Body of pancreas (tissue), 4 donors: ENCODE measurements at places on chromosomes 3 and 15. TPM values are rescaled to one million over a fixed set of nuclear protein-coding genes. Genes with fewer than 3 reads are reported as not detected.

- no peaks in the 10 kb centered on the region for H3K27me3 ChIP-seq
- H3K4me1 ChIP-seq = no peaks in the 10 kb centered on the region
- no peaks in the 10 kb centered on the region for H3K36me3 ChIP-seq
- no peak overlapping the region for H3K27ac ChIP-seq
- no peak for DNase-seq
- no peak overlapping the region for H3K4me3 ChIP-seq
Measured at GRCh38 chr3:59836531-59836930, 786.7 kb upstream of the CFAP20DC start.

DNA sequence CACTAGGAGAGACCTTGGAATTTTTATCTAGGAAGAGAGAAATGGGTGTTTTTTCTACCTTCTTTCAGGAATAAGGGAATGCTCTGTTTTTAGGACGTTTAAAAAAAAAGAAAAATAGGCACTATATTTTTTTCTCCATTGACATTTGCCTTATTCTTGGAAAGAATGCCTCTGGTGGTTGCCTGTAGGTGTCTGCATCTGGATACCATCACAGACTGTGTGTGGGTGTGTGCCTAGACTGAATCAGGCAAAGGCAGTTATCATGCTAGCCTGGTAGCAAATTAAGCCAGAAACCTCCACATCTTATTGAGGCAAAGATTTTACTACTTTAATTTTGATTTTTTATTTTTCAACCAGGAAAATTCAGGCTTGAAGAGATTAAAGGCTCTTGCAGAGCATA is 513.6 kb upstream of the KCNMB2 start:
- no peak overlapping the region for H3K4me3 ChIP-seq
- DNase-seq = no peak
- no peak overlapping the region for H3K27ac ChIP-seq
- no peaks in the 10 kb centered on the region for H3K36me3 ChIP-seq

DNA sequence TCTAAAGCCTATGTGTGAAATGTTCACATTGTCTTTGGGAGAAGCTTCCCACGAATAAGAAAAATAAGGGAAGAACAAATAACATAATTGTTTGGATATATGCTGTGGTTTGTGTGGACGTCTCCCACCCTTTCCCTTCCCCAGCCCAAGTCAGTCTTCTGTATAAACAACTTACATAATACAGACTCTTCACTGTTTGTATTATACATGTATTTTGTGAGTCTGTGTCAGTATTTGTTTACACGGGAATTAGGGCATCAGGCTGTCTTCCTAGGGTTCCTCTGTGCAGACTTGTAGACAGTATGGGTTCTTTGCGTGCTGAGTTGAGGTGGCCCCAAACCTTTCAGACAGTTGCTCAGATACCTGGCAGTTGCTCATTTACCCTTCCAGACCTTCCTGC is 103.4 kb downstream of the IGF1R start:
- no peaks in the 10 kb centered on the region for H3K36me3 ChIP-seq
- H3K4me1 ChIP-seq = peaks cover 13% of the 10 kb centered on the region
- H3K27ac ChIP-seq = no peak overlapping the region
- no peaks in the 10 kb centered on the region for H3K27me3 ChIP-seq
- DNase-seq = no peak
- H3K4me3 ChIP-seq = no peak overlapping the region

GRCh38 chr3:42906070-42906847 is at the start of gene ZNF662:
TSS of gene ZNF662 (plus strand) at chr3:42906142. CDS start at chr3:42908115, 1,973 bp downstream.
- H3K27ac ChIP-seq = peak within 1 kb of the TSS; percentile 42
- DNase-seq = peak; percentile 55
- peaks cover 16% of the 10 kb centered on the region for H3K4me1 ChIP-seq
- H3K36me3 ChIP-seq = no peaks in the 10 kb centered on the region
- H3K4me3 ChIP-seq = peak within 1 kb of the TSS; percentile 67

DNA sequence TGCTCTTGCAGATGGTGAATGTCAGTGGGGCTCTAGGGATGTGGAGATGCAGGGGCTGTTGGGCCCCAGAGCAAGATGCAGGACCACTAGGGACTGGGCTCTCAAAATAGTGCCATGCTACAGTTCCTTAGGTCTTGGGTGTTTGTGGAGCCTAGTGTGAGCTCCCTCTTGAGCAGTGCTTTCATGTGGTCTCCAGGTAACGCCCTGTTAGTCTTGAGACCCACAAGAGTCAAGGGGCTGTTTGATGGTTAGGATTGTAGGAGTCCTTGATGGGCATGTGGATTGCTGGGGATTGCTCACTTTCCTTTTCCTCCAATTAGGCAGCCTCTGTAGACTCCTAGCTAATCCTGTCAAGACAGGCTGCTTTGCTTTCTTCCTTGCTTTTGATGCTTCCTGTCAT is 56.0 kb downstream of the CCDC66 start:
- H3K27me3 ChIP-seq = no peaks in the 10 kb centered on the region
- no peak overlapping the region for H3K27ac ChIP-seq
- H3K36me3 ChIP-seq = no peaks in the 10 kb centered on the region

DNA sequence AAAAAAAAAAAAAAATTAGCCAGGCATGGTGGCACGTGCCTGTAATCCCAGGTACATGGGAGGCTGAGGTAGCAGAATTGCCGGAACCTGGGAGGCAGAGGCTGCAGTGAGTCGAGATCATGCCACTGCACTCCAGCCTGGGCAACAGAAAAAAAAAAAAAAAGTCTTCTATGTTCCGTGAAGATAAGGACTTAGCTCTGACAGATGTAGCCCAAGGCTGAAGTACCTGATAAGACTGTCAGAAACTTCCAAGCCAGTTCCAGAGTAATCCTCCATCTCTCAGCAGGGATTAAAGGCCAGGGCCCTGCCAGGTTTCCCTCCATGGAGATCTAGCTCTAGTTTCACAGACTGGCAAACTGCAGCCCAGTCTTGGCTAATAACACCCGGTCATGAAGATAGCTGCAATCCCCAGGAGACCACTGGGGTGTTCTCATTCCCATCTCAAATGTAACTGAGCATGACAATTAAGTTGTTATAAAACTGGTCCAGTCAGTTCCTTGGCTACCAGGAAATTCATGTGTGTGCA is 8.5 kb downstream of the CDCP1 start:
- H3K27me3 ChIP-seq = no peaks in the 10 kb centered on the region
- DNase-seq = peak; percentile 36
- no peak overlapping the region for H3K4me3 ChIP-seq
- H3K4me1 ChIP-seq = peaks cover 40% of the 10 kb centered on the region

DNA sequence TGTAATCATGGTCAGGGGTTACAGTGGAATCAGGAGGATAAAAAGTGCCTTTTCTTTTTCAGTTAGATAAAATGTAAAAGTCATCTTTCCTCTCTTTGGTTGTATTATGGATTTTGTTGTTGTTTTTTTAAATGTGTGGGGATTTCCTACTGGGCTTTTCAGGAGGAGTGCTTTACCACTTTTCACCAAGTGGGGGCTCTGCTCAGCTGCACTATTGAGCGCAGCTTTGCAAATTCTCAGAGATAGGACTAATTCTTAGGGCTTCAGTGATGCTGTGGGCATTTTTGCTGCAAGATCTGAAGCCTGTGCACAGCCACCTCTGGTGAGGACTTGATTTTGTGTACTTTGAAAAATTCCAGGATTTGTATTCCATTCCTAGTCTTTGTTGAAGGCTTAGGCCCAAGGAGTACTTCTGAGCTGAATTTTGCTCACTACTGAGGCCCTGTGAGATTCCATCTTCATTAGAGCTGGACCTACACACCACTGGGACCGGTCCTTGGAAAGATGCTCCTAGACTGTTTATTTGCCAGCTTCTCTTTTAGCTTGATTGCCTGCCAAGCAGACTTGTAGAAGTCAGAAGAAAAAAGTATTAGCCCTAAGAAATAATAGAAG is 7.5 kb downstream of the GNB5 start:
- DNase-seq = peak; percentile 50
- H3K27ac ChIP-seq = peak overlapping the region; percentile 92
- peaks cover 53% of the 10 kb centered on the region for H3K4me1 ChIP-seq
- H3K36me3 ChIP-seq = no peaks in the 10 kb centered on the region

GRCh38 chr3:123084738-123085237 is 18.0 kb downstream of the PDIA5 start:
- H3K36me3 ChIP-seq = no peaks in the 10 kb centered on the region
- no peaks in the 10 kb centered on the region for H3K27me3 ChIP-seq
- peak overlapping the region; percentile 45 for H3K27ac ChIP-seq
- H3K4me3 ChIP-seq = no peak overlapping the region
- DNase-seq = no peak
- H3K4me1 ChIP-seq = peaks cover 76% of the 10 kb centered on the region

- H3K4me3 ChIP-seq = no peak overlapping the region
- no peaks in the 10 kb centered on the region for H3K36me3 ChIP-seq
- peaks cover 7% of the 10 kb centered on the region for H3K4me1 ChIP-seq
- H3K27ac ChIP-seq = no peak overlapping the region
Measured at GRCh38 chr3:10596746-10597448, 91.5 kb upstream of the ATP2B2 start.

DNA sequence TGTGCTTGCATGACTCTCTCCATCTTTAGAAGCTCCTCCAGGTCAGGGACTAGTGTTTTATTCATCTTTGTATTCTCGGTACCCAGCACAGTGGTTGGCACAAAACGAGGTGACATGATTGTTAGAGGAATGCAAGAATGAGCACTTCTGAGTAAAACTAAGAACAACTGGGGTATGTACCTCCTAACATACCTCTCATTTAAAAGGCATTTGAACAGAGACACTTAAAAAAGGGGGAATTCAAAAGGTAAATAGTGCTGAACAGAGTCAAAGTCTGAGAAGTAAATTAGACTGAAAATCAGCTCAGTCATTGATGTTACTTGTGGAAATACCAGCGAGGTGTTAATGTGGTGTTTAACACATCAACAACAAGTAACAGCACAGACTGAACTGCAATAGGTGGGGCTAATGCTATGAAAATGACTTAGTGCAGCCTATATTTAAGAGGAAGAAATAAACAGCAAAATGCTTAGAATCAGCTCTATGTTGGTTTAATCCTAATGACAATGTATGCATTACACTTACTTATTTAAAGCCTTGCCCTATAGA is 102.4 kb downstream of the TMCO5A start:
- H3K27ac ChIP-seq = no peak overlapping the region
- H3K36me3 ChIP-seq = no peaks in the 10 kb centered on the region
- no peaks in the 10 kb centered on the region for H3K27me3 ChIP-seq
- no peak overlapping the region for H3K4me3 ChIP-seq

DNA sequence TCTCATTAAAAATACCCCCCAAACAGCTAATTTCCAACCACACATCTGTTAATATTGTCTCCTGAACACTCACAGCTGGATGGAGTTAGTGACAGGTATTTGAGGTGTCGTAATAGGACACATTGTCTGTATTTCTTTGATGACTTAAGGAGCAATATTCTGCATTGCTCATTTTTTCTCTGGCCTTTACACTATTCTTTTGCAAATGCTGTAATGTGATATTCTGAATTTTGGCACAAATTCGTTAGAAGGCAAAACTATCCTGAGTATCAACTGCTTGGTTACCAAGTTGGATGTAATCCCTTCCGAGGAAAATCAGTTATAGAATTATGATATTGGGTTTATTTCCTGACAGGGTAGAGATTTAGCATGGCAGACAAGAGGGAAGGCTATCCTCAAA is 1030.2 kb downstream of the MCTP2 start:
- peaks cover 7% of the 10 kb centered on the region for H3K4me1 ChIP-seq
- no peaks in the 10 kb centered on the region for H3K36me3 ChIP-seq
- H3K27ac ChIP-seq = no peak overlapping the region
- H3K27me3 ChIP-seq = no peaks in the 10 kb centered on the region

GRCh38 chr3:4824926-4825325 is 154.3 kb upstream of the BHLHE40 start:
- H3K36me3 ChIP-seq = no peaks in the 10 kb centered on the region
- DNase-seq = no peak
- H3K27me3 ChIP-seq = no peaks in the 10 kb centered on the region
- peak overlapping the region; percentile 74 for H3K27ac ChIP-seq
- H3K4me1 ChIP-seq = peaks cover 24% of the 10 kb centered on the region
- no peak overlapping the region for H3K4me3 ChIP-seq

DNA sequence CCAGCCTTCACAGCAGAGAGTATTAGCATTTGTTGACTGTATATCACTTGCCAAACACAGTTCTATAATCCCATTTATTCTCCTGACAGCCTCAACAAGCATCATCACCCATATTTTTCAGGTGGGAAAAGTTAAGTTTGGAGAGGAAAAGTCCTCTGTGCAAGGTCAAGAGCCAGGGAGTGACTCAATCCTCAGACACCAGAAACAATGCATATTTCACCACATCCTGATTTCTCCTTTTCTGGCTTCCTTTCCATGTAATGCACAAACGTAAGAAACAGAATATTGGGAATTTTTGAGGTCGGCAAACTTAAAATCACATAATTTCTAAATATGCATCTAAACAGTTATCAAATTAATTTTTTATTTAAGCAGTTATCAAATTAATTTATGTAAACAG is 116.0 kb upstream of the GADL1 start:
- H3K27ac ChIP-seq = no peak overlapping the region
- H3K4me1 ChIP-seq = no peaks in the 10 kb centered on the region
- H3K36me3 ChIP-seq = no peaks in the 10 kb centered on the region
- H3K4me3 ChIP-seq = no peak overlapping the region
- no peaks in the 10 kb centered on the region for H3K27me3 ChIP-seq

DNA sequence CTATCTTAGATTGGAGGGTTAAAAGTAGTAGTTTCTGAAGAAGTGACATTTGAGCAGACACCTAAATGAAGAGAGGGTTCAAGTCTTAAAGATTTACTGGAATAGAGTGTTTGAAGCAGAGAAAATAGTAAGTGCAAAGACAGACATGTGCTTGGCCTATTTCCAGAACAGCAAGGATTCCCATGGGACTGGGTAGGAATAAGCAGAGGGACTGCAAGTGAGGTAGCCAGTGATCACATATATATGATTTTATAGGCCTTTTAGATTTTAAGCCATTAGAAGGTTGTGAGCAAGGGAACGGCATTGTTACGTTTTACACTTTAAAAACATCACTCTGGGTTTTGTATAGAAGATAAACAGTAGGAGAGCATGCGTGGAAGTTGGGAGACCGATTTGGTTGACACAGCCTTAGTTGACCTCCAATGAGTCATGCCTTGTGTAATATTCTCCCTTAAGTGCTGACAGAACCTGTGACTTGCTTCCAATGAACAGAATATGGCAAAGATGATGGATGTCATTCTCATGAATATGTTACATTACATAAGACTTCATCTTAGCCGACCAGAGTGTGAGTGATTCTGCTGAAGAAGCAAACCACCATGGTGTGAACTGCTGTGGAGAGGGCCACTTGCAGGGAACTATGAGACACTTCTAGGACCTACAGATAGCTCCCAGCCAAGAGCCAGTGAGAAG is 37.1 kb upstream of the SLC4A7 start:
- no peaks in the 10 kb centered on the region for H3K27me3 ChIP-seq
- DNase-seq = no peak
- no peaks in the 10 kb centered on the region for H3K36me3 ChIP-seq
- H3K4me3 ChIP-seq = no peak overlapping the region

- no peaks in the 10 kb centered on the region for H3K36me3 ChIP-seq
- DNase-seq = no peak
- H3K4me1 ChIP-seq = no peaks in the 10 kb centered on the region
- no peak overlapping the region for H3K27ac ChIP-seq
Measured at GRCh38 chr3:115186351-115187148, 39.5 kb upstream of the ZBTB20 start.

UMPS gene
- total RNA-seq = 12.5 TPM

GP9 gene
- total RNA-seq = not detected

TAMM41 gene
- 20.8 TPM for total RNA-seq

FETUB gene
- total RNA-seq = not detected

VEPH1 gene
- total RNA-seq = 30.0 TPM

FAH gene
- 8.8 TPM for total RNA-seq

DNAH12 gene
- total RNA-seq = 0.99 TPM
